ENCODE measurements at places on chromosomes 6 and 20.

DNA sequence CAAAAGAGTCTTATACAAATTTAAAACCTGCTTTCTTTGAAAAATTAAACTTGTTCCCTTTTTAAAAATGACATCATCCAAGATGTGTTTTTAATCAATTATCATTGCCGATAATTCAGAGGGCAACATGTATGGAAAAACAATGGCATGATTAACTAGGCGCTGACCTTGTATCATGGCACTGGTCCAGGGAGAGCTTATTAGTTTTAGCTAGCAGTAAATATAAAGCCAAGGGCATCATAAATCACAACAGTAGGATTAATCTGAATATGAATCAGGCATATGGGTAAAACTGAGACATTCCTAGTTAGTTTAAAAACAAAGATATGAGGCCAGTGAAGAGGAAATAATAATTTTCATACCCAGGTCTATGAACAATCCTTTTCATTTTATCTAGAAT, 374.0 kb downstream of the HDGFL1 start:
- no peak for DNase-seq

DNA sequence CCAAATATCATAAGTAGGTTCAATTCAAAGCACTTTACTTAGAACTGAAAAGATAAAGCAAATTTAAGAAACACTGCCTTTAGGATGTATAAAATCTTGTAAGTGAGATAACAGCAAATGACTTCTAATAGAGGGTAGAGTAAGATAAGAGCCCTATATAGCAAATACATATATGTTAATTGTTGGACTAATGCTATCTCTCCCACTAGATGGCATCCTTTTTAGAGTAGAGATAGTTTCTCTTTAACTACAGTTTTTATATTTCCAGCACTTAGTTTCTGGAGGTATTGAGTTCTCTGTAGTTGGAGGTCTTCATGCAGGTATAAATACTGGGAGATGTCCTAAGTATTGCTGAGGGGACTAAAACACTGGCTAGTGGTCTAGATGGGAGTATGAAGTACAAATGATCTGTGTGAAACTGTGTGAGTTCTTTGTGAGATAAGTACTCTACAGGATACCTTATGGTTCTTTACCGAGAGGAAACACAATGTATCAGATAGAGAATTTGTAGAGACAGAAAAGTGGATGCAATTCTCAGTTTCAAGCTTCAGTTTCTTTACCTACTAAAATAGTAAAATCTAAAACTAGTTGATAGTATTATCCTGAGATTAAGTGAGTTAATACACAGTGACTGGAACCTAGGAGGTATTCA, 399.3 kb downstream of the KHDRBS2 start:
- no peak for DNase-seq

- no peak for DNase-seq
Observed at GRCh38 chr6:168708526-168708925, 267.5 kb downstream of the SMOC2 start.

GRCh38 chr20:20407891-20408805, 40.2 kb downstream of the INSM1 start:
- peak; percentile 43 for DNase-seq

GRCh38 chr6:33885132-33886057, 81.6 kb upstream of the MLN start:
- DNase-seq = no peak

- no peak for DNase-seq
Observed at GRCh38 chr6:30144811-30145210, 8.9 kb downstream of the TRIM40 start.

GRCh38 chr6:41477572-41477971, 68.6 kb upstream of the FOXP4 start:
- DNase-seq = no peak

- DNase-seq = no peak
Observed at GRCh38 chr20:13461849-13462458, 176.8 kb downstream of the TASP1 start.

DNA sequence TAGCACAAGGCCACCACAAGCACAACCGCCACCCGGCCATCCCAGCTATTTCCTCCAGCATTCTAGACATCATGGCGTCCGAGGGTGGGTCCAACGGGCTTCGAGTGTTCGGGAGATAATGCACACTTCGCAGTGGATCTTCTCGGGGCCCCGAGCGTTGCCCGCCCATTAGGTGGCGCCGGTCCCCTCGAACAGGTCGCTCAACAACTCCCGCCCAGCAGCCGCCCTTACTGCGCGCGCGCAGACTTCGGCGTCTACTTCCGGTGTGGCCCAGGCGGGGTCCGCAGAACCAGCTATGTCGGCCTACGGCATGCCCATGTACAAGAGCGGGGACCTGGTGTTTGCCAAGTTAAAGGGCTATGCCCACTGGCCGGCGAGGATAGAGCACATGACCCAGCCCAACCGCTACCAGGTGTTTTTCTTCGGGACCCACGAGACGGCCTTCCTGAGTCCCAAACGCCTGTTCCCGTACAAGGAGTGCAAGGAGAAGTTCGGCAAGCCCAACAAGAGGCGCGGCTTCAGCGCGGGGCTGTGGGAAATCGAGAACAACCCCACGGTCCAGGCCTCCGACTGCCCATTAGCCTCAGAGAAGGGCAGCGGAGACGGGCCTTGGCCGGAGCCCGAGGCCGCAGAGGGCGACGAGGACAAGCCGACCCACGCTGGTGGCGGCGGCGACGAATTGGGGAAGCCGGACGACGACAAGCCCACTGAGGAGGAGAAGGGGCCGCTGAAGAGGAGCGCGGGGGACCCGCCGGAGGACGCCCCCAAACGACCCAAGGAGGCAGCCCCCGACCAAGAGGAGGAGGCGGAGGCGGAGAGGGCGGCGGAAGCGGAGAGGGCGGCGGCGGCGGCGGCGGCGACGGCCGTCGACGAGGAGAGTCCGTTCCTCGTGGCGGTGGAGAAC, at the start of gene HDGFL1:
Gene HDGFL1, plus strand, starts transcription at position 286 of the 904 bp plus-strand sequence. Its CDS starts 10 bp downstream, at position 296.
- no peak for DNase-seq

DNA sequence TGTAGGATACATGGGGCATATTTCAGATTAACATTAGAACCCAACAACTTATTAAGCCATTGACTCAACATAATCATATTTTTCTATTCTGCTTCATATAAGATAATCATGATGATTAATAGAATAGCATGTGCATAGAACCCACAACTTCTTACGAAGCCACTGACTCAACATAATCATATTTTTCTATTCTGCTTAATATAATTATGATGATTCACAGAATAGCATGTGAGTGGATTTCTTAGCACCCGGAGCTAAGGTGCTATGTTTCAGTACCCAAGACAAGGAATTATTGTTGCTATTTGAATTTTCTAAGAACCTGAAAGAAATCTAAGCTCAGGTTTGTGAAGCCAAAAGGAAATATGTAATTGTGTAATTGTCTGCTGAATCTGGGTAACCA, 96.8 kb downstream of the TENT5A start:
- DNase-seq = no peak

DNA sequence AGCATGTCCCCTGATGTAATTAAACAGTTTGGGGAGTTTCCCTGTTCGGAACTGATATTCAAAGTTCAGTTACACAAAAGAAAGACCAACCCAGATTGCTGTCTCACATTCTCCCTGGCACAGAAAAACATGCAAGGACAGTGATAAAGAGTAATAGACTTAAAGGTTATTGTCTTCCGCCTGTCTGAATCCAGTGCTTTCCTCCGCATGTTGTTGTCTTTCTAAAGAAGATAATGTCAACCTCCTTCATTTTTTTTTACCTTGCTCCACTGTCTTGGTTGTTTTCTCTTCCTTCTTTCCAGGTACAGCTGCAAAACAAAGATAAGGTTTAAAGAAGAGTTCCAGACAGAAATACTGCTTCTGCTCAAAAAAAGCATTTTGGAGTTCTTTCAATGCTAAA, 284.5 kb downstream of the TRDN start:
- DNase-seq = no peak

DNA sequence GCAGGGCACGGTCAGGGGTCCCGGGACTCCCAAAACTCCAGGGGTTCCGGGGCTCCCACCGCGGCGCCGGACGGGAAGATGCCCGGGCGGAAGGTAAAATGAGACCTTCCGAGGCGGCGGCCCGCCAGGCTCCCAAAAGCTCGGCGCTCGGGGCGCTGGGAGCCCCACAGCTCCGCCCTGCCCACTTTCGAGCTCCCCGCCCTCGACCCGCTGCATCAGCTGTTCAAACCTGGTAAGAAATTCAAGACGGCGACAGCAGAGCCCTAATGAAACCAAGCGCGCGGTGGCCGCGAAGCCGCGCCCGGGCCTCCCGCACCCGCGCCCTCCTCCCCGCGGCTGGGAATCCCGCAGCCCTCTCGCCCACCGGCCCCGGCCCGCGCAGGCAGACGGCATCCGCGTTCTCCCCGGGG, 369 bp downstream of the SLC4A11 start:
- peak; percentile 41 for DNase-seq

Measured in femur (tissue), 1 donor.